Activated CD4-positive, alpha-beta T cell treated with anti-CD3 and anti-CD28 coated beads, Interleukin-2, amount 10 ng/mL, durations not matched to agents 24 days and 14 days (primary cell): ENCODE measurements at places on chromosomes 7 and 10.

- H3K4me1 ChIP-seq, result no peaks in the 10 kb centered on the region
- H3K27ac ChIP-seq, result no peak overlapping the region
- H3K27me3 ChIP-seq, result peaks cover 2% of the 10 kb centered on the region
- DNase-seq, result no peak
- no peaks in the 10 kb centered on the region for H3K36me3 ChIP-seq
Observed at GRCh38 chr10:44396671-44397191, 11.8 kb upstream of the CXCL12 start.

DNA sequence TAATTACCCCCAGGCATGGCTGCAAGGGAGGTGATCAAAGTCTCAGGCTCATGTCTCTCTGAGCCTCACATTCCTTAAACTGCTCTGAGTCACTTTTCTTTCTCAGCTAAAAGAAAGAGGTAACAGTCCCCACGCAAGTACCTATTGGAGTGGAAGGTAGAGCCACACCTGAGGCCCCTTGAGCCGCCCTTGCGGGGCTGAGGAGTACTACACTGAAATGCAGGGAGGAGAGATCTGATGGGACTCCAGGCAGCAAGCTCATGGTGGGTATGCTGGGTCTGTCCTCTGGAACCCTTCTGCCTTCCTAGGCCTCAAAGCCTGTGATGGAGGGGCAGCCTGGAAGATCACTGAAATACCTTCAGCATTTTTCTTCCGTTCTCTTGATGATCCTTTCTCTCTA, 960.0 kb downstream of the DNAJB9 start:
- no peak overlapping the region for H3K27ac ChIP-seq
- H3K36me3 ChIP-seq, result no peaks in the 10 kb centered on the region
- no peak for DNase-seq
- no peaks in the 10 kb centered on the region for H3K27me3 ChIP-seq
- H3K4me1 ChIP-seq, result no peaks in the 10 kb centered on the region

DNA sequence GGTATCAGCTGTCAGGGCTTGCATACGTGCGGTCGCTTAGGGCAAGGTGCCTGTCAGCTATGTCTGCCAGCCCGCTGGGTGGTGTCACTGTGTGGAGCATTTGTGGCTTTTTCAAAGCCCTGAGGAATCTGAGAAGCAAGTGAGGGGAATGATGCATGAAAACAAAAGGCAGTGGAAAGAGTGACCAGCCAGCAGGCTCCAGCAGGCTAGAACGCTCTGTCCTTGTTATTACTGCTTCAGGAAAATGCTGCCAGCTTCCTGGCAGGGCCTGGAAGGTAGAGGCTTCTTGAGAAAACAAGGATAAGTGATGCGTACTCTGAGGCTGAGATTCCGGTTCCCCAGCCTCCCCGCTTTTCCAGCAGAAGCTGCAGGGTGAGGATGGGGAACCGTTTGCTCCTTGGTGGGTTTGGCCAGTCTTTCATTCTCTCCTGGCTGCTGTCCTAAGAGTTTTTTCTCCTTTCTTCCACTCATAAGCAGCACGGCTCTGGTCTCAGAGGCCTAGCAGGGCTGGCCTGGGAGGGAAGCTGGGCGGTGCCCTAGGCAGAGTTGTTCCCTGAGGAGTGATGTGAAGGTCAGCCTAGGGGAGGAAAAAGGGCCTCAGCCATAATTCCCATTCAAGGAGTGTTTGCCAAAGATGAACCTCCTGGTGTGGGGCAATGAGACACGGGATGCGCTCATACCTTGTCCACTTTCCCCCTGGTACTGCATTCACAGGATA, 42.8 kb upstream of the MKLN1 start:
- DNase-seq, result no peak
- H3K4me3 ChIP-seq, result no peak overlapping the region
- H3K36me3 ChIP-seq, result no peaks in the 10 kb centered on the region
- no peak overlapping the region for H3K27ac ChIP-seq
- no peaks in the 10 kb centered on the region for H3K4me1 ChIP-seq

DNA sequence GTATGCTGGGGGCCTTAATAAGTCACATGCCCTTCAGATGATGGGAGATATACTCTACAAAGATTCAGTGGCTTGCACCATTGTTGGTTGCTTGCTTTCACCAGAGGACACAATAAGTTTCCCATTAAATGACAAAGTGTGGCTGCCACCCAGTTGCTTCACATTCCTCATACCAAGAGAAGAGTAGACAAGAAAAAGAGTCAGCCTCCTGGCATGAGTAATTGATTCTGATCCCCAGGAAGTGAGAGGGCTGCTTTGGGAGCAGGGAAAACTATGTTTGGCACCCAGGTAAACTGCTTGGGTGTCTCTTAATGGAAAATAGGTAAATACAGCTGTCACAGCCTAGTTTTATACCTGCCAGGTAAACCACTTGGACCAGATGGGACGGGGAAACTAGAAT, 66.7 kb upstream of the IL6 start:
- peaks cover 39% of the 10 kb centered on the region for H3K27me3 ChIP-seq
- H3K36me3 ChIP-seq, result no peaks in the 10 kb centered on the region
- H3K4me1 ChIP-seq, result peaks cover 20% of the 10 kb centered on the region
- H3K27ac ChIP-seq, result no peak overlapping the region
- no peak for DNase-seq
- H3K4me3 ChIP-seq, result no peak overlapping the region

GRCh38 chr7:96055717-96056116, 266.2 kb downstream of the SLC25A13 start:
- no peaks in the 10 kb centered on the region for H3K36me3 ChIP-seq
- H3K27me3 ChIP-seq, result peaks cover 19% of the 10 kb centered on the region
- DNase-seq, result no peak
- no peaks in the 10 kb centered on the region for H3K4me1 ChIP-seq

GRCh38 chr10:132384618-132385388, 12.2 kb upstream of the PWWP2B start:
- peaks cover 2% of the 10 kb centered on the region for H3K36me3 ChIP-seq
- H3K27me3 ChIP-seq, result peaks cover 3% of the 10 kb centered on the region
- no peak for DNase-seq
- H3K4me1 ChIP-seq, result peaks cover 6% of the 10 kb centered on the region
- no peak overlapping the region for H3K4me3 ChIP-seq

GRCh38 chr7:104922182-104923009, 91.6 kb upstream of the KMT2E start:
- peaks cover 7% of the 10 kb centered on the region for H3K4me1 ChIP-seq
- H3K27me3 ChIP-seq, result peaks cover 4% of the 10 kb centered on the region
- no peak for DNase-seq
- no peak overlapping the region for H3K4me3 ChIP-seq
- H3K27ac ChIP-seq, result no peak overlapping the region
- H3K36me3 ChIP-seq, result no peaks in the 10 kb centered on the region

DNA sequence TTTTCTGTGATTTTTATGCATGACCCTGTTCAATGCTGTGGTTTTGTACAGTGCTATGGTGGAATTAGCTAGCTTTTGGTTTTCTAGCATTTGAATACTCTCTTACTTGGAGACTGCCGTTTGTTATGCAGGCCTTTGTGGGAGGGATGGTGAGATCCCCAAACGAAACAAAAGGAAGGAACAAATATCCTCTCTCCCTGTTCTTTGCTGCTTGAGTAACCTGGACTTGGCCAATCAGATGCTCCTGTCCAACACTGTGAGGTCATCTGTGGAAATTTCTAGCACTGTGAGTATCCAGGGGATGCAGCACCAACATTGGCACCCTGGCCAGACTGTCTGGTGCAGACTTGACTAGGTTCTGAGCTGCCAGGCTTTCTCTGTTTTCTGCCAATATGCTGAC, 314.4 kb downstream of the ANKRD30A start:
- DNase-seq, result no peak
- H3K4me3 ChIP-seq, result no peak overlapping the region

GRCh38 chr10:114687459-114687858, 29.4 kb upstream of the ABLIM1 start:
- no peaks in the 10 kb centered on the region for H3K36me3 ChIP-seq
- no peak overlapping the region for H3K4me3 ChIP-seq
- H3K27ac ChIP-seq, result no peak overlapping the region
